Psoas muscle (tissue), 8 donors: ENCODE measurements at places on chromosomes 6 and 20. TPM values are rescaled to one million over a fixed set of nuclear protein-coding genes. Genes with fewer than 3 reads are reported as not detected.

The PRL gene
- not detected for total RNA-seq

The RAB44 gene
- total RNA-seq: not detected

The TNF gene
- 0.34 TPM for total RNA-seq

The CPNE5 gene
- 1.0 TPM for total RNA-seq

The ADTRP gene
- not detected for total RNA-seq

The PTK6 gene
- not detected for total RNA-seq

DNA sequence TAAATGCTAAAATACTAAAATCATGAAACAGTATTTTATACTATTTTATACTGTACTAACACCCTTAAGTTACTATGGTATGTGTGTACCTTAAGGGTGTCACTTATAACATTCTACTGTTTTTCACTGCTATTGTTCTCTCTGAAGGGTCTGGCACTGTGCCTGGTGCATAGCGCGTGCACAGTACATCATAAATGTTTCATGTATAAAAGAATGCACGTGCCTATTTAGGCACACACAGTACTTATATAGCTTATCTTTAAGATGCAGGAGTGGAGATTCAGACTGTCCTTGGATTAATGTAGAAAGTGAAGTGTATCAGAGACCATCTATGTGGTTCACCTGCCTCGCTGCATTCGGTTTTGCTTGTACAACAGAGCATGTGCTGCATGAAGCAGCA, 64.0 kb upstream of the SGK1 start:
- no peak for DNase-seq

DNA sequence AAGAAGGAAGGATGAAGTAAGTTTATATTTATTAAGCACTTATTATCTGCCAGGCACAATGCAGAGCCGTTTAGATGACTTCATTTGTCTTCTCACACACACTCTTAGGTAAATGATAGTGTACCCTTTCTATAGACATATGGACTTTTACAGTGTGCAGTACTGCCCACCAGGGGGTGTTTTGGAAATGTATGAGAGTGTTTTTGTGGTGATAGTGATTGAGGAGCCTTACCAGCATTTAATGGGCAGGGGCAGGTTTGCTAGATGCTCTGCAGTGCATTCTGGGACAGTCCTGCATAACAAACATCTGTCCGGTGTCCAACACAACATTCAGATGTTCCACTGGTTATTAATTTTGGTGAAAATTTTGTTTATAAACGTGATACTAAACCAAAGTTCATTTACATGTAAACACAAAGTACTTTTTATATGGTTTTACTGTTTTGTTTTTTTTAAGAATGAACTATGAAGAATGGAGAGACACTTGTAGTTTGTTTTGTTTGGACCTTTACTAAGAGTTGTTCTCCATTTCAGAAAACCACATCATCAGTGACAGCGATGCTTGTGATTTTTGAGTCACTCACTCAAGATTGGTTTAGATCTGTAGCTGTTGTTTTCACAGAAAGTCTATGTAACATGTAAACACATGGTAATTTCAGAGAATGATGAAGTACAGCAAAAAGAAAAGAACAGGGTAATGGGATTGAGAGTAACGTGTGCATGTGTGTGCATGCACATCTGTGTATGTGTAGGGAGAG, 19.9 kb downstream of the KCNS1 start:
- DNase-seq: no peak

DNA sequence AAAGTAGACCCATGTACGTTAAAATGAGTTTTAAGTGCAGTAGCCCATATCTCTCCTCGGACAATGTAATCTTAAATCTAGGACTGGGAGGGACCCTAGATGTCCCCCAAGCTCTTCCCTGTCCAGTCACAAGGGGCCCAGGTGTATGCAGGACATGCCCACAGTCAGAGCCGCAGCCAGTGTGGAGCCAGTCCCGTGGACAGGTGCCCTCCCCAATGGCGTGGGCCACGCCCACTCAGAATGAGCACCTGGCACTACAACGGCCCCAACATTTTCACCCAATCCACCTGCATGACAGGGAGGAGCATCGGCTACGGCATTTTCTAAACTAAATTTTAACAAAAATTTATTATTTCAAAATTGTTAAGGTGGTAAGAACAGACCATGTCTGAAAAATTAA, 53.2 kb downstream of the WDR27 start:
- no peak for DNase-seq

GRCh38 chr20:8757146-8757545, 311.7 kb upstream of the PLCB4 start:
- DNase-seq: no peak
